ENCODE measurements at places on chromosomes 7 and 10. TPM values are rescaled to one million over a fixed set of nuclear protein-coding genes. Genes with fewer than 3 reads are reported as not detected.

DNA sequence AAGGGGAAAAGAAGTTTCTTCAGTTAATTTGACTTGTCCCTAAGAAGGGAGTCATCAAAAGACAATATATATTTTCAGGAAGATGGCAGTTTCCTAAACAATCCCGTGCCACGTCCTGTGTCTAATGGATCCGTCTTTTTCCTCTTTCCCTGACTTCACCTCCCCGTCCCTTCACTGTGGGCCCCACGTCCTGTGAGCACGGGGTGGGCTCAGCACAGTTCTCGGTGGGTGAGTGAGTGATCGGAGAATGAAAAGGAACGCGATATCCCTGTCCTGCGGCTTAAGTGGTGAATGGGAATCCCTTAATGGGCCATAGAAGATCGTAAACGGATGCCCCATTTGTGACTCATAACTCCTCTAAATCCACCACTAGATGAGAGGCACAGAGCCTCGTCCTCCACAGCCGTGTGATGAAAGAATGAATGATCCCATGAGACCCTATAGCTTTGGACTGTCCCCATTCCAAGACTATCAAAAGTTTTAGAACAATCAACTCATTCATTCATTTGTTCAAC lies 63.5 kb upstream of the PITRM1 start:
- H3K27me3 ChIP-seq: no peaks in the 10 kb centered on the region
- H3K27ac ChIP-seq: no peak overlapping the region
- DNase-seq: no peak
- no peak overlapping the region for H3K4me3 ChIP-seq
- H3K4me1 ChIP-seq: no peaks in the 10 kb centered on the region

Gene OR6V1
- total RNA-seq: not detected

Gene PODXL
- 241 TPM for total RNA-seq

Gene SLC18A3
- total RNA-seq: not detected

Gene ADAM22
- total RNA-seq: not detected

DNA sequence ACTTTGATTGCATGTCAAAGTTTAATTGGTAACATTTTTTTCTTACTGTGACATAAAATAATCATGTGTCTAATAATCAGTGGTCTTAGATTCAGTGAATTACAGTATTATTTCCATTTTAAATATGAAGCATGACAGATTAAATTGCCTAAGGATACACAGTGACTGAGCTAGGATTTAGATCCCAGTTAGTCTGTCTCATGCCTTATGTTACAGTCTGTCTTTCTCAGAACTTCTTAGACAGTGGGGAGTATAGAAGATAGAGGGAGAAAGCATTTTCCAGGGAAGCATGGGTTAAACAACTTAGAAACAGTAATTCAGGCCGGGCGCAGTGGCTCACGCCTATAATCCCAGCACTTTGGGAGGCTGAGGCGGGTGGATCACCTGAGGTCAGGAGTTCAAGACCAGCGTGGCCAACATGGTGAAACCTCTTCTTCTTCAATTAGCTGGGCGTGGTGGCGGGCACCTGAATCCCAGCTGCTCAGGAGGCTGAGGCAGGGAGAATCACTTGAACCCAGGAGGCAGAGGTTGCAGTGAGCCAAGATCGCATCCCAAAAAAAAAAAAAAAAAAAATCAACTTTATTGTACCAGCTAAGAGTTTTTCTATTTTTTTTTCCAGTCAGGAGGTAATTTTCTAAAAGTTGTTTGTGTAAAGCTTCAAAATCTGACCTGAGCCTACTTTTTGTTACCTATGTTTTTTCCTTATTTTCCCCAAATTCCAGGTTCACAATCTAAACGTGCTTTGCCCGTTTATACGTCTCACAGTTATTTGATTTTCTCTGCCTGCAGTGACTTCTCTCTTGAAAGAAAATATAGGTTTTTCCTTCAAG lies 3.3 kb downstream of the CASD1 start:
- H3K36me3 ChIP-seq: no peaks in the 10 kb centered on the region
- no peak overlapping the region for H3K27ac ChIP-seq
- DNase-seq: no peak
- H3K4me3 ChIP-seq: no peak overlapping the region
- H3K4me1 ChIP-seq: peaks cover 45% of the 10 kb centered on the region

GRCh38 chr7:49669692-49670260 lies 103.7 kb upstream of the VWC2 start:
- no peak overlapping the region for H3K4me3 ChIP-seq
- H3K4me1 ChIP-seq: no peaks in the 10 kb centered on the region
- no peak overlapping the region for H3K27ac ChIP-seq
- H3K36me3 ChIP-seq: no peaks in the 10 kb centered on the region

- no peak overlapping the region for H3K27ac ChIP-seq
- DNase-seq: no peak
- H3K4me3 ChIP-seq: no peak overlapping the region
- no peaks in the 10 kb centered on the region for H3K27me3 ChIP-seq
These were observed 186.0 kb upstream of the MGMT start for GRCh38 chr10:129280908-129281586.

- DNase-seq: no peak
- no peaks in the 10 kb centered on the region for H3K27me3 ChIP-seq
- peaks cover 26% of the 10 kb centered on the region for H3K36me3 ChIP-seq
- peaks cover 49% of the 10 kb centered on the region for H3K4me1 ChIP-seq
- no peak overlapping the region for H3K4me3 ChIP-seq
These were observed 99.3 kb upstream of the DDC start for GRCh38 chr7:50664461-50664922.

DNA sequence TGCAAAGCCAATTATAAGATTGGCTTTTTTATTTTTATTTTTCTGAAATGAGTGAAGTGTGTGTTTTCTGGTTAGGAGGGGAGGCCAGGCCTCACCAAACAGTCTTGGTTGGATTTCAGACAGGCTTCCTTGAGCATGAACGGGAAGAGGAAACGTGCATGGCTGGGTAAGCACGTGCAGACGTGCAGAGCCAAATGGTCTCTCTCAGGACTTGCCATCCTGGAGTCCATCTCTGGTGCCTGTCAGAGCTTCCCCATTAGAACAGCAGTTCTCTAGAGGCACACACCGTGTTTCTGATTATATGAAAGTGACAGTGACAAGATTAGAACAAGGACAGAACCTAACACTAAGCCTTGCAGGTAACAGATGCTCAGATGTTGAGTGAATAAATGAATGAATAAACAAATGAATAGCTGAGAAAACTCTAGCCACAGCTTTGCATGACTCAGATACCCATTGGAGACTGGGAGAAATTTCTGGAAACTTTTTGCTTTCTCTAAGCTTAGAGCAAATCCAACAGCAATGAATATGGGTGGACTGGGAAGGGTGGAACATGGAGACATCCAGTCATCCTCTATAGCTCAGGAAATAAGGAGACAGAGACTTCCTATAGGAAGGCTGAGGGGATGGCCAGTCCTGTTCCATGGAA lies 11.8 kb upstream of the CALD1 start:
- no peak for DNase-seq
- peak overlapping the region; percentile 49 for H3K27ac ChIP-seq
- H3K27me3 ChIP-seq: no peaks in the 10 kb centered on the region
- H3K4me1 ChIP-seq: no peaks in the 10 kb centered on the region
- no peaks in the 10 kb centered on the region for H3K36me3 ChIP-seq
- H3K4me3 ChIP-seq: no peak overlapping the region
